ENCODE measurements at places on chromosomes 4 and X.
A peak's percentile ranks its signal among the peaks of the same experiment; 100 is the strongest.

GRCh38 chr4:145481942-145482208, 222 bp downstream of the SMAD1 start:
- DNase-seq: no peak

- no peak for DNase-seq
These were observed 920 bp downstream of the HTT-AS start for GRCh38 chr4:3073158-3074077.

- DNase-seq: no peak
These were observed 5.1 kb downstream of the MXD4 start for GRCh38 chr4:2256781-2257191.

- DNase-seq: no peak
These were observed 132.9 kb upstream of the SPANXC start for GRCh38 chrX:141375011-141375760.

- no peak for DNase-seq
These were observed 554 bp downstream of the KLHL15 start for GRCh38 chrX:24026432-24026831.

GRCh38 chr4:86380181-86380724, 20.4 kb upstream of the MAPK10 start:
- DNase-seq: no peak

GRCh38 chr4:89111833-89112563, 665 bp downstream of the TIGD2 start:
- no peak for DNase-seq

DNA sequence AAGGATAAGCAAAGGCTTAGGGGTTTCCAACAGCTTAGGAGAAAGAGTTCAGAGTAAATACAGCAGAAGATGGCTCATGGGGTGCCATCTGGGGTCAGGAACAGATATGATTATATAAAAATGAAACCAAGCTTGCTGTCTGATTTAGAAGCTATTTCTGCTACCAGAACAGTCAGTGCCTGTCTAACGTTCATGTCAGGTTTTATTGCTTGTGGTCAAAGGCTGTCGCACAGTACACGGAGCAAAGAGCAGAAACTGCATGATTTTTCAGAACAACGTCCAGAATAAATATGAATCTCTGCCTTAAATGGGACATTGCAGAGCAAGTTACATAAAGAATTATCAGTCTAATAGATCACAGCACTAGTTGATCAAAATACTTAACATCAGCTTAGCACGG, 17.4 kb downstream of the CETN2 start:
- DNase-seq: no peak

DNA sequence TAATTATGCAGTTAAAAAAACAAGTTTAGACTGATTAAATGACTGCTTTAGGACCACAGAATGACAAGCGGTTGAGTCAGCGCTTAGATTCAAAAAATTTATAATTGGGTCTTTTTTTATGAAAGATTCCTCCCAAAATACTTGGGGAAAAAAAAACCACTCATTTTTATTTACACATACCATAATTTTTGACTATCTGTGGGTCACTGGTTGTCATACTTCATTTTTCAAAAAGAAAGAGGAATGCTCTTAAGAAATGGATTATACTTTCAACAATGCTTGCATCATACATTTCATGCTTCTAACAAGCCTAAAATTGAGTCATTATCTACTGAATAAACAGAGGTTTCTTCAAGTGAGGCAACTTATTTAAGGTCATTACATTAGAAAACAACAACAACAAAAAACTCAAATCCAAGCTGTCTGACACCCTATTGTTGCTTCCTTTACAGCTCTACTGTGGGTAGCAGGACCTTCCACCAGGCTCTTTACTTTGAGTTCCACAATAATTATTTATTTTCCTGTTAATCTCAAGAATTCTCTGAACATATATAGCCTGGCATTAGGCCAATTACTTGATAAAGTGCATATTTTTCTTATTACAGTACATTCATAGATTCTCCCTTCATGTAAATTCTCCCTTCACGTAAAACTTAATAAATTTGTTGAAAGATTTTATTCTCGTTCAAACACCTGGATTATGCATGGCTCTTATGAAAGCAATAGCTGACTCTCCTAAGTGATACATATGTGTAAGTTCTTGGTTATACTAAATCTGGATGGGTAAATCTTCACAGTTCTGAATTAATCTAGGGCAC, 445.5 kb downstream of the PCDH10 start:
- no peak for DNase-seq

DNA sequence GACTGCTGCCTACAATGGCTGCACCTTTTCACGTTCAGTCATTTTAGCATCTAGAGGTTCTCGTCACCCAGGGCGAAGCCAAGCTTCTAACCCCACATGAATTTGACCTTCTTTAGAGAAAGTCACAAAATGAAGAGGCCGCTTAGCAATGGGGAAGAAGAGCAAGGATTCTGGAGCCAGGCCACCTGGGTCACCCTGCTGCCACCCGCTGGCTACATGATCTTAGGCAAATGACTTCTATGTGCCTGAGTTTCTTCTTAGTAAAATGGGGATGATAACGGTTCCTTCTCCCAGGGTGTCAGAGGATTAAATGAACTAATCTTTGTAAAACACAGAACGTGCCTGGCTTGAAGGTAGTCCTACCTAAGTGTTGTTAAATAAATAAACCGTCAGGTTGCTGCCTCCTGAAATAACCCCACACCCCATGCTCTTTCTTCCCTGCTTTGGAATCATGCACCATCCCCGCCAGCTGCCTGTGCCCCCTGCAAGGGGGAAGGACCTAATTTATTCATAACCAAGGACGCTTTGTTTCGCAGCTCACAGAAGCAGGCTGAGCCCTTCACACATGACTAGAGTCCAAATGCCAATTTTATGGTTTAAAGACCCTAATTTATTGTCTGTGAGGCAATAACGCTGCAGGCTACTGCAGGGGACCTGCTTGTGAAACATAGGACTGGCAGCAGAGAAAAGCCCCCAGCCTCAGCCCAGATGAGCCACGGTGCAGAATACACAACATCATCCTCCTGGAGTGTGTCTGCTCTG, 28.6 kb upstream of the NSG1 start:
- no peak for DNase-seq

DNA sequence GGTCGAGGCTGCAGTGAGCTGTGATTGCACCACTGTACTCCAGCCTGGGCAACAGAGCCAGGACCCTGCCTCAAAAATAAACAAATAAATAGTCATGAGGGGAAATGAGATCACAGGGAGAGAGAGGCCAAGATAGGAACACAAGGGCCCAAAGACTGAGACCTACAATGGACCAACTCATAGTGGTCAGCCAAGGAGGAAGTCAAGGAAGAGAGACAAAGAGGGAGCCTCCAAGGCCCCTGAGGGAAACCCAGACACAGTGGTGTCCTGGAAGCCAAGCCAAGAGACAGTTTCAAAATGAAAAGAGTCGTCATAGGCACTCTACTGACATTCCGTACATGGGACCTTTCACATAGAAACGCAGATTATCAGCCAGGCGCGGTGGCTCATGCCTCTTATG, 153.3 kb downstream of the BCOR start:
- no peak for DNase-seq

DNA sequence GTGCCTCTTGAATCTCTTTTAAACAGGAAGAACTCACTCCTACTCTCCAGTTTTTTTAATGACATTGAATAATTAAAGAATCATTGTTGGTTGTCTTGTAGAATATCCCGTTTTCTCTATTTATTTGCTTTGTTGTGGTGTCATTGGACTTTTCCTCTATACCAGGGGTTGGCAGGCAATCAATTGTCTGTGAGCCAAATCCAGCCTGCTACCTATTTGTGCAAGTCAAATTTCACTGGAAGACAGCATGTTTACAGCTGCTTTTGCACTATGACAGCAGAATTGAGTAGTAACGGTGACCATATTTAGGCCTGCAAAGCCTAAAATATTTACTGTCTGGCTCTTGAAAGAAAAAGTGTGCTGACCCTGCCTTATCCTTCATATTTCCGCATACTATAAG, 34.8 kb downstream of the POLA1 start:
- no peak for DNase-seq

DNA sequence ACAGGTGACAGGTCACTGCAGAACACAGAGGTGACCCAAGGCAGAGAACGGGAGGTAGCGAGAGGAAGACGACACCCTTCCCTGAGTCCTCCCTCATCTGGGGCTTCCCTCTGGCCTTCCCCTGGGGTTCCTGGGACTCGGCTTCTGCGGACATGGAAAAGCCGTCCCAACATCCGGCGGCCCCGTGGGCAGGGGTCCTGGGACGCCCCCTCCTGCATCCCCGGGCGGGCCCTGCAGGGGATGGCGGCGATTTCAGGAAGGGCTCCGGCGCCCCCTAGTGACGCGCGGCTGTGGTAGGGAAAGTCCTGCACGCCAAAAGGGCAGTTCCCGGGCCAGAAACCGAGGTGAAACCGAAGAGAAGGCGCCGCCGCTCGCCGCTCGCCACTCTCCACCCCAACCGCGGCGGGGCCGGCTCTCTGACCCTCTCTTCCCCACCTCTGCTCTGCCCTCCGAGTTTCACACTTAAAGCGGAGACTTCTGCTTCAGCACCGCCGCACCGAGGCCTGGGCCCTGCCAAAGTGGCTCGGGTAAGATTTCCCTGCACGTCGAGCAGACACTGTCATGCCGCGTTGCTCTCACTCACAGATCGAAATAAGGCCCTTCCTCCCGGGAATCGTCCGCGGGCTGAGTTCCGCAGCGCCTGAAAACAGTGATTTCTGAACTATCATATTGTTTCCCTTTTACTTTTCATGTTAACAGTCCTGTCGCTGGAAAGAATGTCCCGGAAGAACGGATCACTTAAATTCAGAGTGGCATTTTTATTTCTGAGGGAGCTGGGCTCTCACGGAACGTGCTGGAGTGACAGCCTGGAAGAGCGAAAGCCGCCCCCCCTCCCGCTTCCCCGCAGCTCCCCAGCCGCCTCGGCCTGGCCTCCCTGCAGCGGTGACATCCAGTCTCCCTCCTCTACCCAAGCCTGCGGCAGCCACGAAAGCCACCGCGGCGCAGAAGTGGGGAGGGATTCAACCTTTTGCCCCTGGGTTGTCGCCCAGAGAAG, 110.6 kb downstream of the DCTD start:
- no peak for DNase-seq

- DNase-seq: peak; percentile 73
These were observed 1628.2 kb upstream of the ADGRL3 start for GRCh38 chr4:59571805-59572430.

DNA sequence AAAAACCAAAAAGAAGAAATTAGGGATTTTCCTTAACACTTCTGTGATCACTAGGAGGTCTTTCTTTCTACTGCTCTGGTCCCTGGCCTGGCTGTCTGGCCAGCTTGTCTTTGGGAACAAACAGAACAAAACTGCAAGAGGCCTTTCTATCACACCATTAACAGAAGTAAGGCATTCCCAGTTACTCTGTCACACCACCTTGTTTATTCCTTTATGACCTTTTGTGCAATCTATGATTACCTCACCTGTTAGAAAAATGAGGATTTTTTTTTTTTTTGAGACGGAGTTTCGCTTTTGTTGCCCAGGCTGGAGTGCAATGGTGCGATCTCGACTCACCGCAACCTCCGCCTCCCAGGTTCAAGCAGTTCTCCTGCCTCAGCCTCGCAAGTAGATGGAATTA, 3.0 kb downstream of the METAP1 start:
- DNase-seq: no peak

GRCh38 chr4:184192933-184193332, 24.7 kb downstream of the ENPP6 start:
- DNase-seq: no peak

- peak; percentile 1 for DNase-seq
These were observed 571.9 kb upstream of the LCORL start for GRCh38 chr4:18593297-18594002.

GRCh38 chrX:37509349-37509748, 62.1 kb upstream of the LANCL3 start:
- no peak for DNase-seq

- DNase-seq: no peak
These were observed 66.4 kb upstream of the MAOA start for GRCh38 chrX:43589735-43590134.

DNA sequence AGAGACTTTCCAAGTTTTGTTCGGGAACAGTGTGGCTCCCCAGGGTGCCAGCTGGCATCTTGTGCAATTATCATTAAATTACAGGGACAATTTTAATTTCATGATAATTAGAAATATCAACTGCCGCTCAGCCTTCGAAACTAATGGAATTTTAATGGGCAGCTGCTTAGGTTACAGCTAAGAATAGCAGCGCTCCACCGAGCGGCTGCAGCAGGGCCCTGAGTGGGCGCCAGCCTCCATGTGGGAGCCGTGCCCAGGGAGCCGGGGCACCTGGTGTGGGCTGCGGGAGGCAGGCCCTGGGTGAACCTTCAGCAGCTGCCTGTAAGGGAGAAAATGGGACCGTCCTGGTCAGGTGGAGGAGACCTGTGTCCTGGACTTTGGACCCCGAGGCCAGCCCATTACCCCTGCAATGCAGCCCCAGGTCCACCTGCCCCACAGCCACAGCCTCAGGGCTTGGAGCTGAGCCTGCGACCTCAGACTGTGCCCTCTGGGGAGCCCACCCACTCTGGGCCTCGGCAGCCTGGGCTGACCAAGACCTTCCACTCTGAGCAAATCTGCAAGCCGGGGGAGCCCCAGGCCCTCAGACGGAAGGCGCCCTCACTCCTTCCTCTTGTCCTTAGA, 21.1 kb downstream of the MSANTD1 start:
- no peak for DNase-seq

GRCh38 chr4:42398871-42399331, 1.6 kb downstream of the SHISA3 start:
- no peak for DNase-seq

DNA sequence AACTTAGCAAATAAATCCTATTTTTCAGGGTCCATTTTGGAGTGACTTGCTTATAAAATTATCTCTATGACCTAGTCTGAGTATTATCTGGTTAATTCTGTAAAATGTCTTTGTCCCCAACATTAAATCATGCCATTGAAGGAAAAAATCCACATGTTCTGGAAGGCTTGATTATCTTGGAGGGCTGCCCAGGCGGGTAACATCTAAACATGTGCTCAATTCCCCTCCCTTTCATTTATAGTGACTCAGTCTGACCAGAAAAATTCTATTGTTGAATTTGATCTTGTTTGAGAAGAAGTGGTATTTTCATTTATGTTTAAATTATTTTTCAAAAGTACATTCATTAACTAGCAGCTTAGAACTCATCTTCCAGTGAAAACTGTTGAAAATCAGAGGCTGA, 55.4 kb upstream of the SLC10A7 start:
- no peak for DNase-seq

GRCh38 chrX:38220415-38221390, at the start of gene SRPX:
Gene SRPX, minus strand, starts transcription at chrX:38220871. Its CDS starts 79 bp downstream, at chrX:38220792.
- DNase-seq: no peak

DNA sequence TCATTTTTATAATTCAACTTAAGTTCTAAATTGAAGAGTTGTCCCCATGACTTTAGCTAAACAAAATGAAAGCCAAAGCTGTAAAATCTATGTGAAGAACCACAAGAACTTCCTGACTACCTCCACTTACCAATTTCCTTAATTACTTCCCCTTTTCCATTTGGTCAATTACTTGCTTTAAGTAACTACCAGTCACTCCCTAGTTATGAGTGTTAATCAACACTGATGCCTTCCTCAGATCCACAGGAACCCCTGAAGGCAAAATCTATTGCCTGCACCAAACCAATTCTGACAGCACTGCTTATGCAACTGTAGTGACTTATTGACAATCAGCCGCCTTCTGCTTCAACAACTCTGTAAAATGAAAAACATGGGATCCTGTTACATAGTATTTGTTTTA, 10.5 kb downstream of the RBMX start:
- DNase-seq: no peak

Data from NCI-H1436 treated with DMSO at 0.1 percent for 48 hours (cell line).